Lung microvascular endothelial cell (primary cell): ENCODE measurements at places on chromosomes 1 and 21.
A peak's percentile ranks its signal among the peaks of the same experiment; 100 is the strongest.

DNA sequence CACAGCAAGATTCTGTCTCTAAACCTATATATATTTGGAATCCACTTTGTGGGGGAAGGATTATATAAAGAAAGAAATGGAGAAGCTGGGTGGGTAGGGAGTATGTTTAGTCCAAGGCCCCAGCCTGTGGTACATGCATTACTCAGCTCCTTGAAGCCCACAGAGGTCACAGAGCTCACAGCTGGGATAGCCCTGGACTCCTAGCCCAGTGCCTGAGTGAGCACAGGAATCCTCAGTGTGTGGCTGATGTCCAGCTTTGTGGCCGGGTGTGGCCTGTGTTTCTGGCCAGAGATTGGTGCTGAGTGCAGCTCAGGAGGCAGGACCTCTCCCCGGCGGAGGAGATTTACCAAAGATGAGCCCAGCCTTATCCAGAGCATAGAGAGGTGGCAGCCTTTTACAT lies 7.6 kb downstream of the CAPN9 start:
- DNase-seq = no peak

GRCh38 chr1:44294588-44295007 lies 60.5 kb downstream of the ERI3 start:
- DNase-seq = no peak

DNA sequence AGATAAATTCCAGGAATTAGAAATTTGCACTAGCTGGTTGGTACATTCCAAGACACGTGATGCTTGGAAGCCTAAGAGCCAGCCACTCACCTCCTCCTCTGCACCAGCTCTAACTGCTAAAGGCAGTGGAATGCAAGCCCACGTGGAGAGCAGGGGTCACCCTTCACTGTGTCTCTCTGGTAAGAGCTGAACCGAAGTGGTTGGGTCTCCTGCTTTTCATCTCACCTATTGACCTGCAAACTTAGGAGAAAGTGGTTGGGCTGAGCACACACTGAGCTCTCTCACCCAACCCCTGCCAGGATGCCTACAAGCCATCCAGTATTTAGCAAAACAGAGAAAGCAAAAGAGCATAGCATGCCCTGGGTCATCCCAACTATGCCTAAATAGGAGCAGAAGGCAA lies 19.3 kb downstream of the HAO2 start:
- DNase-seq = no peak

DNA sequence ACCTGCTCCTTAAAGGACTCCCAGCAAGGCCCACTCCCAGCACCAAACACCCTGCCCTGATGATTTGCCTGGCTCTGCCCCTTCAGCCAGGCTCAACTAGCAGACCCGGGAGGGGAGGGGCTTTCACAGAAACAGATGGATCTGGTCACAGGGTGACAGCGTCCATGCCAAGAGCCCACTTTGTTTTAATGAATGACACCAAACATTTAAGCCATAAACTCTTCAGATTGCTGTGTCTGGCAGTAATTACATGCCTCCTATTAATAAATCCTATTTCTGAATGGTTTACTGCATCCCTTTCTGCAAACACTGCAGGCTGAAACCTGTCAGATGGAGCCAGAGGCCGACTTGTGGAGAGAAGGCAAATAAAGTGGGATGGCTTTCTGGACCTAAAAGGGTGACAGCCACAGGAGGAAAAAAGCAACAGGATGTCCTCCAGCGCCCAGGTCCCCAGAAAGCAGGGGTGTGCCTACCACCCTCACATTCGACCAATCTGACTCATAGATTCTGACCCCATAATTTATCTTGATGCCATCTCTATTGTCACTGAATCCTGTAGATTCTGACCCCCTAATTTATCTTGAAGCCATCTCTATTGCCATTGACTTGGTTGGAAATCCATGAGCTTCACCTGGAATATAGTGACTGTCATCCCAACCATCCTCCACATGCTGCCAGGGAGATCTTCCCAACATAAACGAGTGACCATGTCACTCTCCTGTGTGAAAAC lies 200.9 kb downstream of the PLPP3 start:
- DNase-seq = no peak

GRCh38 chr1:225581186-225581585 lies 71.7 kb downstream of the ENAH start:
- no peak for DNase-seq

DNA sequence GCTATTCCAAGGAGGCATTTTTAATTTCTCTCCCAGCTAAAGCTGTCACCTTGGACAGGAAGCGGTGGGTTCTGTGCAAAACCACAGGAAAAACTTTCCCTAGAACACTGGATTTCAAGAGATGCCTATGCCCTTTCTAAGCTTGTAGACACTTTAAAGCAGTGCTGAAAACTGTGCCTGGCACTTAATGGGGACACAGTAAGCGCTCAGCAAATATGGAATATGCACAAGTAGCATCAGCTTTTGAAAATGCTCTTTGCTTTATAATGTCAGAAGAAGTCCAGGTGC lies 50.9 kb upstream of the TARBP1 start:
- DNase-seq = no peak

- DNase-seq = no peak
Measured at GRCh38 chr21:40067751-40068150, 200.5 kb downstream of the PCP4 start.

DNA sequence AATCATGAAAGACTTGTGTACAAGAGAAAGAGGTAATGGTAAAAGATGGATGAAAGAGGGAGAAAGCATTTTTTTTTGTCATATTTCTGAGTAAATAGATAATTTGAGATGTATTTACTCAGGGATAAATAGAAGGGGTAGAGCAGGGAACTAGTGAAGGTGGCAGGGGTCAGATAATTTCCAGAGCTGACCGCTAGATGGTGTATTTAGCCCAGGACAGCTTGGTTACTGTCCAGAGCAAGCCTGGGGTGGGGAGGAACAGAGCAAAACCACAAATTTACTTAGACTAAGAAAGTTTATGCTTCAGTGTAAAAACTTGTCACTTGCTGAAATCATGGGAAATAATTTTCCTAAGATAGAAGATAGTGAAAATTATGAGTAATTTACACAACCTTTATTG lies 91.5 kb downstream of the XCL2 start:
- DNase-seq = no peak

DNA sequence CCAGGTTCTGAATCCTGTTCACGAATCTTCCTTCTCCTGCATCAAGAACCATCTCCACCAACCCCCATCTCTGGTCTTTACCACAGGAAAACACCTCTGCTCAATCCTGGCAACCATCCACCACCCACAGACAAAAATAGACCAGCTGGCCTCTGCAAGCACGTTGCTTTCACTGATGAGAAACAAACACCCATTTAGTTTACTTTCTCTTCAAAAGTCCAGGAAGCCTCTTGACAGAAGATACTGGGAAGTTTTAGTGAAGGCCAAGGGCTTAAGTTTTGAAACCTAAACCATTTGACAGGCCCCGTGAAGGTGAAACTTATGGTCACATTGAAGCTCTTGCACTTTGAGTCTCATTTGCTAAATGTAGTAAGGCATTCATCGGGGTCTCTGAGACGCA lies 122.6 kb upstream of the PPP2R5A start:
- DNase-seq = peak; percentile 83

DNA sequence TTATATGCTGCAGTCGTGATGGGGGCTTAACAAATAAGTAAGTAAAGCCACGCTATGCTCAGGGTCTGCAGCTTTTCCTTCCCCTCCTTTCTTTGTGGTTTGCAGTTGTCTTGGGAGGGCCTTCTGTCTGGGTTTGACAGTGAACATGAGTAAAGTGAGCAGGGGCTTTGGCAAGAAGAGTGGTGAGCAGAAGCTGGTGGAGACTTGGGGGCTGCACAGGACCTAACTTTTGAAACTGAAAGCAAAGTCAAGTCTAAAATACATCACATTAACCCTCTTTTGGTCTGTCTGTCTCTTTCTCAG lies 368.6 kb upstream of the VAMP3 start:
- no peak for DNase-seq

GRCh38 chr1:97867127-97867526 lies 53.7 kb downstream of the DPYD start:
- no peak for DNase-seq

GRCh38 chr21:44801468-44802395 lies at the start of gene UBE2G2:
Gene UBE2G2, minus strand, starts transcription at chr21:44801820. Its CDS starts 72 bp downstream, at chr21:44801748.
- peak; percentile 82 for DNase-seq

GRCh38 chr1:203544485-203544884 lies 50.5 kb downstream of the OPTC start:
- DNase-seq = no peak

DNA sequence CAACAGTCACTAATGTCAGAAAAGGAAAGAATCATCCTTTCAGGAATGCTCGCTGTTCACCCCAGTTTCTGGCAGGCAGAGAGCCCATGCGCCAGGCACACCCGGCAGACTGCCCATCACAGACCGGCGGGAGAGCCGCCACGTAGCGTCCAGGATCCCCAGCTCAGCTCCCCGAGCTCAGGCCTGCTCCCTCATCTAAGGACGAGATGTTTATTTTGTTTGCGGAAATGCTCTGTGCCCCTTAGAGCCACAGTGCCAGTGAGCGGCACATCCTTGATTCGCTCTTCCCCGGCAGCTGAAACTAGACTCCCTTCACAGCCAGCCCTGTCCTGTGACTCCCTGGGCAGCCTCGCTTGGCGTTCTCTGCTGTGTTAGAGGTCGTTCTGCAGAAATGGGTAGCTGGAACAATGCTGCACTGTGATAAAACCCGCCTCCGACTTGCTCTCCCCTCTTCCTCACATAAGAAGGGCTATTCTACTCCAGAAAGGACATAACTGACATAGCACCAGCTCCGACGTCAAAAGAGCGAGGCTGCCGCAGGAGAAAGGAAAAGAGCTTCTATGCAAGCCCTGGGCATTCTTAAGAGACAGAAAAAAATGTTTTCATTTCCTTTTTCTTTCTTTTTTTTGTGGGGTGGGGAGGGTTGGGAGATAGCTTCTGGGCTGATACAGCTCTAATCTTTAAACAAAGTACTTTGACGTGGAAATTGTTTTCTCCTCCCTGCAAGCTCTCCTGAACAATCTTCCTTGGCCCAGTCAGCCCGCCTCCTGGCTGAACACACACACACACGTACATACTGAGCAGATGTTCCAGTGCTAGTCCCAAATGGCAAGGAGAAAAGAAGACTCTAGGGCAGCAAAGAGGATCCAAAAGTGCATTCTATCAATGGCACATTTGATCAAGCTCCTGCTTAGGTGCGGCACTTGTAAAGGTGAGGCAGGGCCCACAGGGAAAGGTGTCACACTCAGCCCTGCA lies 37.2 kb downstream of the MRAP start:
- no peak for DNase-seq

DNA sequence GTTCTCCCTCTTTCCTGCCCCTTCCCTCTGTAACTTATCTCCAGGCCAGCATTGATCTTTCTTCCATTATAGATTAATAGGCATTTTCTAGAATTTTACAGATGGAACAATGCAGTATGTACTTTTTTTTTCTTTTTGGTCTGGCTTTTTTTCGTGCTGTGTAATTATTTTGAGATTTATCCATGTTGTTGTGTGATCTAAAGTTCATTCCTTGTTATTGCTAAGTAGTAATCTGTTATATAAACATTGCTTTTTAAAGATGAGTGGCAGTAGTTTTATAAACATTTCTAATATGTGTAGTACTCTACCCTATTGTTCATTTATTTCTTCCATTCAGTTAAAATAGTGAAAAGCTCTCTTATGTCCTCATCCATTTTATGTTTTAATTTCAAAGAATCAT lies 5.9 kb downstream of the LYST start:
- DNase-seq = no peak

DNA sequence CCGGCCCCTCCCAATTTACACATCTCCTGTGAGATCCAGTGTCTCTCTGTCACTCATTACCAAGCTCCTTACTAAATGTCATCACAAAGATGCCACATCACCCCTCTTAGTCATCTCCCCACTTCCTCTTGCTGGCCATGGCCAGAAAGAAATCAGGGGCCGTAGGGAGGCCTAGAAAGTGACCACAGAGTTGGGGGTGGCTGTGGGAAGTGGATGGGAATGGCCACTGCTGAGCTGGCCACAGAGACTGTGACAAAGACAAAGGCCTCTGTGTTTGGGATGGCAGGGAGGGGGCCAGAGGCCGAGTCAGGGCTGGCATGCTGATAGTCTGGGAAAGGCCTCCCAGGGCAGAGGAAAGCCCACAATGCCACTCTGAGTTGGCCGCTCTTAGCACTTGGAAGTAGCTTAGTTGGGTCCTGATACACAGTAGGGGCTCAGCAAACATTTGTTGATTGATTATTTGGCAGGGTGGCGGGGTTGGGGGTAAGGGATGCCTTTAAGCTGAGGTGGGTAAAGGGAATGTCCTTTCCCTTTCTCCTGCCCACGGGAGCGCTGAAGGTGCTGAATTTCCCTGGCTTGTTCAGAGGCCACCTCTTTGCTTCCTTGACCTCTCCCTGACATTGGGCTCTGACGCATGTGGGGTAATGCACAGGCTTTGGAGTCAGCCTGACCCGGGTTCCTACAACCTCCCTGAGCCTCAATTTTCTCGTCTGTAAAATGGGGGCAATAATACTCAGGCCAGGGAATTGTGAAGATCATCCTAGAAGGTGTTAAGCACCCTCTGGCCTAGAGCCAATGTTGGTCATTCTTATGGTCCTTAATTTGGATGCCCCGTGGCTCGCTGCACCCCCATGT lies 13.2 kb downstream of the NAV1 start:
- peak; percentile 80 for DNase-seq

GRCh38 chr1:48233666-48234485 lies 11.4 kb downstream of the SLC5A9 start:
- DNase-seq = peak; percentile 26

DNA sequence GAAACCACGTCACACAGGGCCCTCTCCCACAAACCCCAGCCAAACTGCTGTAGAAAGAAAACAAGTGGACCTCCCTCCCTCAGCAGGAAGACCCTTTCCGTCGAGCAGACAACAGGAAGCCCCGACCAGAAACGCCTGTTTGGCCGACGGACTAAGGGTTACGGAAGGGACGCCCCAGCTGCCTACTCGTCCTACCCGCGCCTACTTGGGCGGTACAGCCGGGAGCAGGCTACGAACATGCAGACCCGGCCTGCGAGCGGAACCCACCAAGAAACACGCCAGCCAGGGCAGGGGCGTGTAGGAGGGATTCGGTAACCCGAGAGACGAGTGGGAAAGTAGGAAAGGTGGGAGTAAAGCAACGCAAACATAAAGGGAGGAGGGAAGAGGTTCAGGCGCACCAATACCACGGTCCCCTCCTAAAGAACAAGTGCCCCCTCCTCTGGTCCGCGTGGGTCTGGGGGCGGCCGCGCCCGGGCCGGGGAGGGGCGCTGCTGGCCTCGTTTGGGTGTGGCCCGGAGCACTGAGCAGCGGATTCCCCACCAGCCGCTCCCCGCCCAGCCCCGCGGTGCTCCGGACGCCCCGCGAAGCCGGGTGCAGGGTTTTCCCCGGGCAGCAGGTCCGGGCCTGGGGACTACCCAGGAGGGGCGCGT lies 450 bp downstream of the S100A10 start:
- peak; percentile 57 for DNase-seq

DNA sequence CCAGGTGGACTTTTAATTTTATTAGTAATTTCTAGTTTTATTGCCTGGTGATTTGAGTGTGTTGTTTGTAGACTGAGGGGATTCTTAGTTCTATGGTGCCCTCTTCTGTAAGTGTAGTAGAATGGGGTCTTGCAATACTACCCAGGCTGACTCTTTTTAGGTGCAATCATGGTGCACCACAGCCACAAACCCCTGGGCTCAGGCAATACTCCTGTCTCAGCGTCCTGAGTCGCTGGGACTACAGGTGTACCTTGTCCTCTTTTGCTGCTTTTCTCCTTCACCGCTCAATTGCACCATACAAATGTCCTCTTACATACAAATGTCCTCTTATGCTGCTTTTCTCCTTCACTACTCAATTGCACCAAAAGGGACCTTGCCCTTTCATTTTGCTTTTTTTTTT lies 43.1 kb downstream of the SCP2 start:
- DNase-seq = peak; percentile 25
